Smooth muscle cell of bladder (primary cell): ENCODE measurements at places on chromosomes 2 and 18. TPM values are rescaled to one million over a fixed set of nuclear protein-coding genes. Genes with fewer than 3 reads are reported as not detected.

RAB6D gene
- not detected in 2 replicates for total RNA-seq

SEH1L gene
- total RNA-seq: 28.7 and 41.1 TPM in 2 replicates

CCBE1 gene
- 16.6 and 21.7 TPM in 2 replicates for total RNA-seq

CCDC102B gene
- total RNA-seq: 45.7 and 63.3 TPM in 2 replicates

FAM228B gene
- 7.5 and 9.8 TPM in 2 replicates for total RNA-seq

REG3G gene
- total RNA-seq: not detected in 2 replicates

DNER gene
- 0.43 and 0.83 TPM in 2 replicates for total RNA-seq

SSB gene
- total RNA-seq: 74.7 and 86.8 TPM in 2 replicates

LYPD6 gene
- 0.18 and 0.57 TPM in 2 replicates for total RNA-seq

HOXD12 gene
- not detected in 2 replicates for total RNA-seq

SCN9A gene
- total RNA-seq: 7.8 and 11.6 TPM in 2 replicates

GULP1 gene
- 70.3 and 82.1 TPM in 2 replicates for total RNA-seq

SCYGR7 gene
- not detected in 2 replicates for total RNA-seq

INO80B gene
- total RNA-seq: 14.9 and 16.4 TPM in 2 replicates

PTPRN gene
- total RNA-seq: 6.4 and 57.0 TPM in 2 replicates

VAMP5 gene
- 32.8 and 39.0 TPM in 2 replicates for total RNA-seq

NDC80 gene
- total RNA-seq: 2.7 and 2.8 TPM in 2 replicates

DAPL1 gene
- total RNA-seq: not detected in 2 replicates

MAP2 gene
- total RNA-seq: 0.37 and 0.71 TPM in 2 replicates

COLEC11 gene
- total RNA-seq: 0.57 and 1.4 TPM in 2 replicates

PLEKHH2 gene
- total RNA-seq: 4.6 and 5.3 TPM in 2 replicates

RBBP8 gene
- 16.4 and 17.5 TPM in 2 replicates for total RNA-seq

ATP6V1B1 gene
- total RNA-seq: 0.18 and 0.71 TPM in 2 replicates

MYO5B gene
- total RNA-seq: 0.18 and 0.28 TPM in 2 replicates

CHRNG gene
- not detected in 2 replicates for total RNA-seq

CNGA3 gene
- under 0.01 TPM in 1 of 2 replicates, not detected in the other for total RNA-seq

CEP192 gene
- total RNA-seq: 22.2 and 26.4 TPM in 2 replicates

SIX3 gene
- not detected in 2 replicates for total RNA-seq

DYNC1I2 gene
- total RNA-seq: 85.6 and 96.0 TPM in 2 replicates

HOXD1 gene
- not detected in 2 replicates for total RNA-seq

COL3A1 gene
- total RNA-seq: 5,666 and 6,441 TPM in 2 replicates
